ENCODE measurements at places on chromosomes 5 and 9.

DNA sequence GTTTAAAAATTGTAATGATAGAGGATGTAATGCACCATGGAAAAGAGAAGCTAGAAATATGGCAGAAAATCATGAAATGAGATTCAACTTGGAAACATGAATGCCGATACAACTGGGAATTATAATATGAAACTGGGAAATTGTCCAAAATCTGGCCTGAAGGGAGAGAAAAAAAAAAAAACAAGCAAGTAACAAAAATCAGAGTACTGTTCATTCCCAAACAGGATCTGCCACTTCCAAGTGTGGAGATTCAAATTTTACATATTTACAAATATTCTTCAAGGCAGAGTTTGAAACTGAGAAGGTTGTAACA lies 56.6 kb upstream of the MOCS2 start:
- DNase-seq, result no peak

DNA sequence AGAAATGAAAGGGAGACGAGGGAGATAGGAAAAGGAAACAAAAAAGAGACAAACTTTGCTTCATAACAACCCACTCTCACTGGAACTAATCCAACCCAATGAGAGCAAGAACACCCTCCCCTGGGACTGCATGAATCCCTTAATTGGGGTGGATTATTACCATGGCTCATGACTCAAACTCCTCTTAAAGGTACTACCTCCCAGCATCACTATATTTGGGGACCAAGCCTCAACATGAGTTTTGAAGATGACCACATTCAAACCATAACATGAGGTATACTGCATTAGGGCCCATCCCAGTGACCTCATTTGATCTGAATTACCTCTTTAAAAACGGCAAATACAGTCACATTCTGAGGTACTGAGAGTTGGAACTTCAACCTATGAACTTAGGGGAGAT lies 8.0 kb downstream of the MTAP start:
- DNase-seq, result no peak

GRCh38 chr5:131148835-131149234 lies 16.2 kb downstream of the HINT1 start:
- DNase-seq, result no peak

DNA sequence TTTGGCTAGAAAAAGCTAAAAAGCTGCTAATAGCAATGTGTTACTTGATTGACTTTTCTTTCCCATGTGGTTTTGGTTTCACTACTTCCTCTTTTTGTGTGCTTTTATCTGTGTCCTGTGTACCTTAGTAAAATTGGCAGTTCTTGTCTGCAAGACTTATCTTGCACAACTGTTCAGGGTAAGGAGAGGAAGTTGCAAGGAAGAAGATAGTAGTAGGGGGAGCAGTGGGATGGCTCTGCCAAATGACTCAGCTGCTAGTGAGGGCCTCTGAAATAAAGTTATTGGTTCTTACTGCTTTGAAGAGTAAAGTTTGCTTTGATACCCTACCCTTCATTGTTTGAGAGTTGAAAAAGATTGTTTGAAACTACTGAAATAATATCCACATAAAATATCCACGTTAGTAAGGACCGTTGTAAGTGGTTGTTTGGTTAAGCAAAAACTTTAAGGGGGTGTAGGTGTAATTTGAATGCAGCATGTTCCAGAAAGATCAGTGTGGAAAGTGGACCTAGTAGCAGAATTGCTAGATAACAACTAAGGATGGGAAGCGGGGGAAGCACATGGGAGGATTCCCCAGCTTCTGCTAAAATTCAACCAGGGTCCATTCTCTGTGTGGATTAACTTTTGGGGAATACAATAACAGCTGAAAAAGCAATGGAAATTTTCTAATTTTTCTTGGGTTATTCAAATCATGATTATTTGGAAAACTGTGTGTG lies 123.5 kb downstream of the SCAMP1 start:
- peak; percentile 24 for DNase-seq

GRCh38 chr5:16418471-16418922 lies 47.1 kb downstream of the ZNF622 start:
- DNase-seq, result no peak

- DNase-seq, result no peak
Measured at GRCh38 chr5:170111088-170111785, 5.5 kb downstream of the FOXI1 start.
